ENCODE measurements at places on chromosomes 1 and 21.

DNA sequence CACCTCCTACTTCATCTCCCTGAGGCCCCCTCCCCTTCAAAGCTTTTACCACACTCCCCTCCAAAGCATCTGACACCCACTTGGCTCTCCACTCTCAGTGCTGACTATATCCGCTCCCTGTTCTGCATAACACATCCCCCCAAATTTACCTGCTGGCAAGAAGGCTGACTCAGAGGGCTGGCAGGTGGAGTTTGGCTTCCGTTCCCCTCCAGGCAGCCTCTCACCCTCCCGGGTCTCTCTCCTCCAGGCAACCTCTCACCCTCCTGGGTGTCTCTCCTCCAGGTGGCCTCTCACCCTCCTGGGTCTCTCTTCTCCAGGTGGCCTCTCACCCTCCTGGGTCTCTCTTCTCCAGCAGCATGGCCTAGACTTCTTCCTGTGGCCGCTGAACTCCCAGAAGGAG, 562.1 kb downstream of the NPHP4 start:
- no peak for DNase-seq

GRCh38 chr1:232675260-232675659, 45.3 kb upstream of the SIPA1L2 start:
- no peak for DNase-seq

DNA sequence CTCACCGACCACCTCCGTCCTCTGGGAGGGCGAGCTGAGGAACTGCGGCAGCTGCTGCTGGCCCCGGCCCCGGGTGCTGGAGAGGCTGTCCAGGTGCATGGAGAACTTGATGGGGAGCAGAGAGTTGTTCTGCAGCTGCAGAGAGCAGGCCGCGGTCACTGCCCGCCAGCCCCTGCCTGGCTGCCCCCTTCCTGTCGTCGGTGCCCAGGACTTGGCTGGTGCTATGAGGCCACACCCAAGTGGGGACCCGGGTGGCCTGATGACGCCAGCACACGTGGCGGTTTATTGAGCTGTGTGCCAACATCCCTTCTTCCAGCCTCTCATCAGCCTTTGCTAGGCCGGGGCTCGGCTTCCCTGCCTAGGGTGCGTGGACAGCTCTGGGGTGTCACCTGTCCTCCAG, 5.3 kb upstream of the TMEM52 start:
- DNase-seq: no peak

DNA sequence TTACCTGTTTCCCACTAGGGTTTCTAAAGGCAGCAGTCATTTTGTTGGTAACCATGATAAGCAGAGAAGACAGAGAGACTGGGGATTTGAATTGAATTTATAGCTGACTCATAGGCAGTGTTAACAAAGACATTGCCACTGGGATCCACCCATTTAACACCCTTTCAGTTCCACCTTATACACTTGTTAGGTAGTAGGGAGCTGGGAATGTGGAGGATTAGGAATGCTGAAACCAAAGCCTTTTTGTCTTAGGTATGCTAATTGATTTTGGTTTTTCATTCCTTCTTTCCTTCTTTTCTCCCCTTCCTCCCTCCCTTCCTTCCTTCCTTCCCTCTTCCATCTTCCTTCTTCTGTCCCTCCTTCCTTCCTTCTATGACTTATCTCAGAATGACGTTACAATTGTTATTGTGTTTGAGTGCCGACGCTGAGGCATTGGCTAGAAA, 7.5 kb upstream of the EVI5 start:
- peak; percentile 33 for DNase-seq

- DNase-seq: no peak
Measured at GRCh38 chr21:15134701-15135470, 70.1 kb upstream of the NRIP1 start.

GRCh38 chr1:101587741-101588140, 350.9 kb downstream of the S1PR1 start:
- DNase-seq: no peak

DNA sequence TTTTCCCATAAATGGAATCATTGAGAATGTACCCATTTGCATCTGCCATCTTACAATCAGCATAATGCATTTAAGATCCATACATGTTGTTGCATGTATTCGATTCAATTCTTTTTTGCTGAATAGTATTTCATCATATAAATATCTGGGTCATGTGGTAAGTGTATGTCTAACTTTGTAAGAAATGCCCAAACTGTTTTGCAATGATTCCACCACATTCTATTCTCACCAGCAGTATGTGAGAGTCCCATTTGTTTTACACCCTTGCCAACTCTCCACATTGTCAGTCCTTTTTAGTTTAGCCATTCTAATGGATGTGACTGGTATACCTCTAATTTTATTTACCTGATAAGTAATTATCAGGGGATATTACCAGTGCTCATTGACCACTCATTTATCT, 115.8 kb upstream of the PBX1 start:
- no peak for DNase-seq

GRCh38 chr1:78688697-78689096, 39.1 kb downstream of the IFI44 start:
- no peak for DNase-seq

GRCh38 chr1:76627498-76627897, 239.8 kb upstream of the ST6GALNAC5 start:
- DNase-seq: no peak

DNA sequence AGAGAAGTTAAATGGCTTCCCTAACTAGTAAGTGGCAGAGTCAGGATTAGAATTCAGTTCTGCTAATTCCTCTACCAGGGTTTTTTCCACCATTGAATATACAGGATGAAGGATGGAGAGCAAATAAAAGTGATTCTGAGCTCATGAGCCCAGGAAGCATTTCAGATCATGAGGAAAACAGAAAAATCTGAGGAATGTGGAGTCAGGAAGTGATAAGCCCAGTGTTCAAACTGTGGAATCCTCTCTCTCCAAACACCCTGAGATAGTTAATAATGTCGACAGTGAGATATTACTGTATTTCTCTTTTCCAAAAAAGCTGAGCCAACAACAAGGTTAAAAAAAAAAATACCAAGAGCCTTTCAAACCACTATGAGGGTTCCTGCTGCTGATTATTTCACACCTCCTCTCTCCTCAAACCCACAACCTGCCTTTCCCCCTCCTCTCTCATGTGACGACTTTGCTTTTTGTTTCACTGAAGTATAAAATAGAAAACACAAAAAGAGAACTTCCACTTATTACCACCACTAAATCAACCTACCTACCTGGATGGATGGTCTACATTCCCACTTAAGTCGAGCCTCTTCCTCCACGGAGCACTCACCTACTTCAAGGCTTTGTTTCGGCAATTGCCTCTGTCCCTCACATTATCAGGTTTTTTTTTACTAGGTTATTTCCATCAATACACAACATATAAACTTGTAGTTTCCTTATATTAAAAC, 8.9 kb downstream of the SLAMF1 start:
- no peak for DNase-seq

- DNase-seq: peak; percentile 86
Measured at GRCh38 chr1:226100436-226101391, 38.2 kb downstream of the H3-3A start.

DNA sequence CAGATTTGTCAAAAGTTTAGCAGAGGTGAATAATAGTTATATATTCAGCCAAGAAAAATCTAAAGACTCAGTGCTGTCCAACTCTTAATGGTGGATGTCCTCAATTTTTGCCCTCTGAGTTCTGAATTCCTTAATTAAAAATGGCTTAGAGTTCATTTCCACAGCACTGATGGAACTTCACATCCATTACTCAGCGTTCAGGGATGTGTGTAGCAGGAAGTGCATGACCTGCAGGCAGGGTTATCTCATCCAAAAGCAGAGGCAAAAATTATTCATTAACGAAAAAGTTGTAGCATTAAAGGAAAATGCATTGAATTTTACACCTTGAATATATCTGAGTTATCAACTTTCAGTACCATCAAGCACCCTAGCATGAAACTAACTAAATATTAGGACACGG, 96.7 kb downstream of the ZP4 start:
- DNase-seq: no peak

GRCh38 chr1:19657511-19657910, 7.2 kb upstream of the HTR6 start:
- no peak for DNase-seq

DNA sequence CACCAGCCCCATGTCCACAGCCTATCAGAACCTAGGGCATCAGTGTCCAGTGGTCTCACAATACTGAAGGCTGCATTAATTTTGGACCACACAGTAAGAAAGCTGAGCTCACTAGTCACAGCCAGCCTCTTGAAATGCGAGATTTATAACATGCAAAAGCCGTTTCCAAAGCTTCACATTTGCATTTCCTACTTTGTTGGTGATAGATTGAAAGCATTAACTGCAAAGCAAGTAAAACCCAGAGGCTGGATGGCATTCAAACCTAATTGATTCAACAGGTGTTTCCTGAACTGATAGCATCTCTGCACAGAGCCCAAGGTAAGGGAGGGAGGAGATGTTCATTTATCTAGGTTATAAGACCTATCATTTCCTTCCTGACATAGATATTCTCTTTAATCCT, 410.1 kb downstream of the OMA1 start:
- no peak for DNase-seq

DNA sequence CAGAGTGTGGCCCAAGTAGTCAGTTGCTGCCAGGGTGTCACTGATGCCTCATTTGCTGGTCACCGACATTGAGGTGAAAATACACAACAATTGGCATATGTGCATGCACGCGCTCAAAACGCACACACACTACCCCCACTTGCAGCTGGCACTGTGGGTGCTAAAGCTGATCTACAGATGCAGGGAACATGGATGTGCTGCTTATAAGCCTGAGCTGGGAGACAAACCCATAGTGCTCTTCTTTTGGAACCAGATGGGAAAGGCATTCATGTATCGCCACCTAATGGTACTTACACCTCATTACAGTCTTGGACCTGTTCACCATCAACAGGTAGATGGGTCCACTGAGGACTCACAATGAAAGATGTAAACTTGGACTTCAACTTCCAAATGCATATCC, 70.3 kb upstream of the CAMK1G start:
- peak; percentile 81 for DNase-seq

GRCh38 chr1:192522673-192523072, 52.9 kb upstream of the RGS1 start:
- no peak for DNase-seq

- DNase-seq: no peak
Measured at GRCh38 chr21:42276526-42277154, 38.6 kb downstream of the TFF3 start.

- DNase-seq: peak; percentile 50
Measured at GRCh38 chr1:5001466-5001865, 347.1 kb downstream of the AJAP1 start.

- DNase-seq: no peak
Measured at GRCh38 chr1:219374636-219375035, 201.0 kb downstream of the LYPLAL1 start.

DNA sequence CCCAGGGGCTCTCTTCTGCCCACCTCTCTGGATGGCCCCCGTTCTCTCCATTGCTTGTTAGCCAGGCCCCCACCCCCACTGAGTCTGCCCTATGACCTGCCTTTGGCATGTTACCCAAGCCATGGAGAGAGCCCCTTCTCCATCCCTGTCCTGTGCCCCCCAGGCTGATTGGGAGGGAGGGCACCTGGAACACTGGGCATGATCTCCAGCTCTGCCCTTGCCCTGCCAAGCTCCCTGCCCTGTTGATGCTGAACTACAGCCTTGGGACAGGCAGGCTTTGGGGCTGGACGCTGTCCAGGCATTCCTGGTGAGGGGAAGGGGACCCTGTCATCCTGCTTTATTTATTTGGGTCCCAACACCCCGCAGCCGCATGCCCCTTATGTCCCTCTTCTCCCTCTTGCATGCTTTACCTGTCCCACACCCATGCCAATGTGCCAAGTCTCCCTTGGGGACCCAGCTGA, 10.7 kb downstream of the TRIM46 start:
- DNase-seq: no peak

GRCh38 chr1:228282329-228283042, 74.6 kb downstream of the OBSCN start:
- DNase-seq: no peak

DNA sequence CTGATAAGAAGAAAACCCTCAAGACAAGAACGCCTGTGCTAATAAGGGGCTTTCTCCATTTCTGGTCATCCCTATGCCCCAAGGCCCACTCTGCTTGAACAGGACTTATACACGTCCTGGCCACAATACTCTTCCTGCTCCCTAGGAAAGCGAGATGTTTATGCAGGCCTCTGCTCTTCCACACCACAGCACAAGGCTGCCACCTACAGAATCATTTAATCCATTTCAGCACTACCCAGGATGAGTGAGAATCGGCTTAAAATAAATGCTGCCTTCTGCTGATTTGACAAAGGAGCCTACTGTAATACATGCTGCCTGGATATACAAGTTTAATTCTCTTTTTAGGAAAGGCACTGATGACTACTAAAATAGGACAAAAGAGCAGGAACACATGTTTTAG, 29.4 kb downstream of the FRRS1 start:
- DNase-seq: peak; percentile 58

DNA sequence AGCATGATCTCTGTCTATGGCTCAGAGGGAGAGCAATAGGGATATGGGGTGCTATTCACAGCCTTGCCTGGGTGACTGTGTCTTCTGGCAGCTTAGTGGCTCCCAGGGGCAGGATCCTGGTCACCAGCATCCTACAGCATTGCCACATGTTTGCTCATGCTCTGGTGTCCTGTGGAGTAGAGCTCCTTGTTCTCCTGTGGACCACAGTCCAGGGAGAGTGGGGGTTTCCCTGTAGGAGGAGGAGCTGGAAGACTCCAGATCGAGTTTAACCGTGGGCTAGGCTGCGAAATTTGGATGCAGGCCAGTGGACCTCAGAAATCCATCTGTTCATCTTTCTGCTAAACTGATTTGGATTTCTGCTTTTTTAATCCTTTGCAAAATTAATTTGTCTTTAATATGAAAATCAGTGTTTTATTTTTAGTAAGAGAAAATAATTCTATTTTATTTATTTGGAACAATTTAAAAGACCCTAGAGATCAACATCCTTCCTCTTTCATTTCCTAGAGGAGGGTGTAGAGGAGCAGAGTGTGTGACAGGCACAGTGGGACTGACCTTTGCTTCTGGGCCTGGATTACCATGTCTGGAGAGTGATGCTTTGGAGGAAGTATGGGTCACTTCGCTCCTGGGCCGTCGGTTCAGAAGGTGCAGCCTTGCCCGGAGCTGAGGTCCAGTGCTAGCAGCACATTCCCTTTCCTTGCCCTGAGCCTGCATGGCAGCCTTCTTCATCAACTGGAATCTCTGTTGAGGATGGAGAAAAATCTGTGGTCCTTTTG, 17.4 kb downstream of the ADARB1 start:
- no peak for DNase-seq

GRCh38 chr1:82921759-82922158, 1077.2 kb downstream of the TTLL7 start:
- DNase-seq: no peak

GRCh38 chr1:196160066-196160795, 448.0 kb downstream of the KCNT2 start:
- no peak for DNase-seq

DNA sequence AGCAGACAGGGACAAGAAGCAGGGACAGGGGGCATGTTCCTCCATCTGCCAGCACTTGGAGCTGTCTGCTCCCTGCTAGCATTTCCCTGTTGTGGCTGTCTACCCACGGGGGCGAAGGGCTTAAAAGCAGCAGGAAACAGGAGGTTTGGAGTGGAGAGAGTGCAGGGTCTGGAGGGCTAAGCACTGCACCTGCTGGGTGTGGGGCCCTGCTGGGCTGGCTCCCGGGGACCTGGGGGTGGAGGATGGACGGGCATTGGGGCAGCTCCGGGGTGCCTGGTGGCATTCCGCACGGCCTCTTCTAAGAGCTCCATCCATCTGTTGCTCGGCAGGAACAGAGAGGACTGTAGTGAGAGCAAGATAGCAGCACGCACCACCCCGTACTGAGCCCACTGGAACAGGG, 21.2 kb downstream of the LRRC71 start:
- no peak for DNase-seq

GRCh38 chr1:22711591-22712501, 1.2 kb downstream of the EPHB2 start:
- peak; percentile 56 for DNase-seq

- DNase-seq: no peak
Measured at GRCh38 chr1:9115351-9116205, 13.3 kb downstream of the GPR157 start.

Data from iPS-NIHi11 (cell line).